Activated CD4-positive, alpha-beta T cell treated with anti-CD3 and anti-CD28 coated beads for 4 hours (primary cell): ENCODE measurements at places on chromosomes 12 and 14.

DNA sequence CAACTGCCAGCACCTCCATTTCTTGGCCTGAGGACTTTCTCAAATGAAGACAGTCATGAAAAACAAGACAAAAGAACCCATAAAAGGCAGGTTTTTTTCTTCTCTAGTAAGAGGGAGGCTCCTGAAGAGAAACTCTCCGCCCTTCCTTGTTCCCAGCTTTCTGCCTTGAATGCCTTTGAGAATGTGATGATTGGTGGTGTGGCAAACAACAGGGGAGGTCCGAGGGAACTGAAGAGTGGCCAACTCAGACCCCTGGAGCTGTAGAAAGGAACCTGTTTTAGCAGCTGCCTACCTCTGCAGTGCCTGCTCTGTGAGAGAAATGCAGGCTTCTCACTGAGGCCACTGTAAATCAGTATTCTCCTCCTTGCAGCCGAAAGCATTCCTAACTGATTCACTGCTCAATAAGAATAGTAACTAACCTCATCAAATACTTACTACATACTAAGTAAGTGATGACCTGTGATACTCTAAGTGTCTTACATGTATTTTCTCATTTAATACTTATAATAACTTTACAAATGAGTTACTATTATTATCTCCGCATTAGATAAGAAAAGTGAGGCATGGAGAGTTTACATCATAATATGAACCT, 16.7 kb upstream of the ERC1 start:
- DNase-seq = no peak

GRCh38 chr14:50520947-50521815, 11.2 kb downstream of the MAP4K5 start:
- peak; percentile 55 for DNase-seq

GRCh38 chr14:61643555-61643954, 51.8 kb upstream of the HIF1A start:
- DNase-seq = no peak

DNA sequence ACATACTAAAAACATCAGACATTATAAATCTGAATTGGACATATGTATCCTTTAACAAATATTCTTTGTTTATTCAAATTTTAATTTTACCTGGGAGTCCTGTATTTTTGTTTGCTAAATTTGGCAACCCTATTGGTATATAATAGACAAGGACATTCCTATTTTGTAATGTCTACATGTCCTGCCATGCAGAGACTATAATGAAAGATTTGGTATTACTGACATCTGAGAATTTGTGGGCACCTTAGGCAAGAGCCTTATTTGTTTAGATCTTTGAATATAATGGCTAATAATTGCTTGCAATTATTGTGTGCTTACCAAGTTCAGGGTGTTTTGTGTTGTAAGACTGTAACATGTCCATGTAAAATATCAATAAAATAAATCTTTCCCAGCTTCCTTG, 334.4 kb downstream of the KCNH5 start:
- no peak for DNase-seq

DNA sequence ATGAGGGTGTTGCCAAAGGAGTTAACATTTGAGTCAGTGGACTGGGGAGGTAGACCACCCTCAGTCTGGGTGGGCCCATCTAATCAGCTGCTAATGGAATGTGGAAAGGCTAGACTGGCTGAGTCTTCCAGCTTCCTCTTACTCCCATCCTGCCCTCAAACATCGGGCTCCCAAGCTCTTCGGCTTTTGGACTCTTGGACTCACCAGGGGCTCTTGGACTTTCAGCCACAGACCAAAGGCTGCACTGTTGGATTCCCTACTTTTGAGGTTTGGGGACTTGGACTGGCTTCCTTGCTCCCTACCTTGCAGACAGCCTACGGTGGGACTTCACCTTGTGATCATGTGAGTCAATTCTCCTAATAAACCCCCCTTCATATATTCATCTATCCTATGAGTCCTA, 276.6 kb upstream of the DIO3 start:
- DNase-seq = no peak

- DNase-seq = no peak
Measured at GRCh38 chr14:93133464-93133863, 17.7 kb upstream of the ITPK1 start.

GRCh38 chr12:108610856-108611605, 13.1 kb upstream of the TMEM119 start:
- no peak for DNase-seq

- DNase-seq = no peak
Measured at GRCh38 chr12:80504389-80505163, 60.5 kb downstream of the PTPRQ start.

DNA sequence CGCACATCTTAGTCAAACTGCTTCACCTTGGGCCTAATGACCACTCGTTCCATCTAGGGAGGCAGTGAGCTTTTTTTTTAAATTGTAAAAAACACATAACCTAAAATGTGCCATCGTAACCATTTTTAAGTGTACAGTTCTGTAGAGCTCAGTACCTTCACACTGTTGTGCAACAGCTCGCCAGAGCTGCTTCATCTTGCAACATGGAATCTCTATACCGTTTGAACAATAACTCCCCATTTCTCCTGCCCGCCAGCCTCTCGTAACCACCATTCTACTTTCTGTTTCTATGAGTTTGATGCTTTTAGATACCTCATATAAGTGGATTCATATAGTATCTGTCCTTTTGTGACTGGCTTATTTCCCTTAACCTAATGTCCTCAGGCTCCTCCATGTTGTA, 196.2 kb downstream of the CHST11 start:
- no peak for DNase-seq

DNA sequence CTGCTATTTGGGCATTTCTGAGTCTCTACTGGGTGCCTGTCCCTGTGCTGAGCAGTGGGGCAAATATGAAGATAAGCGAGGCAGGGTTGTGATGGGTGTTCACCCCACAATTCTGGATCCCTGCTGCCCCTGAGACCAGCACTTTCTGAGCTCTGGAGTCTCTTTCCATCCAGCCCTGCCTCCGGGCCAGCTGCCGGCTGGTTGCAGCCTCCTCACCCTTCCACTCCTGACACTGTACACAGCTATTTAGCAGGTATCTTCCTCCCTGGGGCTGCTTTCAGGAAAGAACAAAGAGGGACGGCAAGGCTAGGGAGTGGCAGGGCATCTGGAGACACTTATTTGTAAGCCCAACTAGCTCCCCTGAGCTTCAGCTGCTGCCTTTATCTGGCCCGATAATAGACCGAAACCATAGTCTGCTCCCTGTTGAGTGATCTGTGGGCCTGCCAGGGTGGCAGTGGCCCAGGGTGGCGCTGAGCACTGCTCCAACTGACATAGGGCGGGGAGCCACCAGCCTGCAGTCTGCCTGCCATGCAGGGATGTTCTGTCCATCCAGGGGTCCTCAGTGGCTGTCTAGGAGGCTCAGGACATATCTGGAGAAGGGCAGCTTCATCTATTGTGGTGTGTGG, 7.6 kb upstream of the KRT80 start:
- DNase-seq = no peak

DNA sequence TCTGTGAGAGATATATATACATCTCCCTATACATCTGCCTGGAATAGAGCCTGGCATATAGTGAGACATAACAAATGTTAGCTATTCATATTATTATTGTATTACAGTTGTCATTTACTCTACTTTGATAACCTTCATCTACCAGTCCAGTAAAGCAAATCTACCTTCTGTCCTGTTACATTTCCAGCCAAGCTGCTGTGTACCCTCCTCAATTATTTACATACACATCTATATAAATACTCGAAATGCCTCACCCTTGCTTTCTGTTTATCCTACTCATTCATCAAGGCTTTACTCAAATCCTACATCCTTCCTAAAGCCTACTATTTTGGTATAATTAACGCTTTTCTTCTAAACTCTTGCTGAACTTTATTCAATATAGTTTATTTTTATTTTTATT, 8.7 kb downstream of the ZBTB1 start:
- no peak for DNase-seq

DNA sequence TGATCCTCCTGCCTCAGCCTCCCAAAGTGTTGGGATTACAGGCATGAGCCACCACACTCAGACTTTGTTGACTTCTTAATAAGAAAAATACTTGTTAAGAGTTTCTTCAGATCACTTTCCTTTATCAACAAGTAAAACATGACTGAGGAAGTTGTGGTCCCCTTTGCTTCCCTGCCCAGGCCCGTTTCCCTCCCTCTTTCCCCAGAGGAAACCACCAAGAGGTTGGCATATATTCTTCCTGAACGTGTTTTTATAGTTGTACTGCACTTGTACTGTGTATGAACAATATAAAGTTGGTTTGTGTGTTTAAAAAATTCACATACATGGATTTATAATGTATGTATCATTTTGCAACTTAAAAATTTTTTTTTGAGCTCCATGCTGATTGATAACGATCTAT, 28.4 kb downstream of the PTPN11 start:
- no peak for DNase-seq

GRCh38 chr12:64093689-64094088, 128.4 kb downstream of the KICS2 start:
- no peak for DNase-seq

- DNase-seq = no peak
Measured at GRCh38 chr12:53776872-53777271, 25.1 kb upstream of the CISTR start.

GRCh38 chr12:89907659-89908058, 199.0 kb upstream of the ATP2B1 start:
- DNase-seq = no peak

- DNase-seq = no peak
Measured at GRCh38 chr12:89919241-89919906, 210.7 kb upstream of the ATP2B1 start.

GRCh38 chr12:127539226-127539858, 727.6 kb upstream of the TMEM132C start:
- DNase-seq = no peak

GRCh38 chr12:107014055-107014454, 27.1 kb upstream of the MTERF2 start:
- DNase-seq = peak; percentile 6

DNA sequence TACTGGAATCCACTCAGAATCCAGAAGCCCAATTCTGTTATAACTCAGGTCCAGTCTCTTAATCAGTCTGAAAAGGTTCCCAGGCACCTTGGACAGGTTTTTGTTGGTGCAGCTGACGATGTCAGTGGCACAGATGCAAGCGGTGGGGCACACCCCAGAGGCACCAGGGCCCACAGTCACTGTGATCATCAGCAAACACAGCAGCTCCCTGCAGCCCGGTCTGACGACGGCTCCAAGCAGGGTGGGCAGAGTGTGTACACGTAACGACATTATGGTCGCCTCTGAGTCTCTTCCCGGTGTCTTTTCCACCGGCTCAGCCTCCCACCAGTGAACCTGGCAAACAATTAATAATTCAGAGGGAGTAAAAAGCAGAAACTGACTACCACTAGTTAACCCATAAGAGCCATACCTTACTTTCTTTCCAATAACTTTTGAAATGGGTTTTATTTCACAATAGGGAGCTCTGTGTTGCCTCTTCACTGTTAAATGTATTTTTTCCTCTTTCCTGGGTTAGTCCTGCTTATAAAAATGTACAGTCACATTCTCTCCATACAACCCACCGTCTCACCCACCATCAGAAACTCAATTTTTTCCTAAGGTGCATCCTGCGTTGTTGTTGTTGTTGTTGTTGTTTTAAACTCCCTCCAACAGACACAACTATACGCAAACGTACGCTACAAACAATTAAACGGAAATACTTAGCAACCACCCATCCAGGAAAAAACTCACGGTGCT, 521 bp upstream of the PCED1B start:
- DNase-seq = peak; percentile 30

GRCh38 chr14:54908190-54908589, 5.6 kb upstream of the GCH1 start:
- no peak for DNase-seq

GRCh38 chr14:69247676-69248440, 12.1 kb upstream of the GALNT16 start:
- DNase-seq = no peak

- no peak for DNase-seq
Measured at GRCh38 chr12:62436164-62436503, 30.5 kb upstream of the MON2 start.

DNA sequence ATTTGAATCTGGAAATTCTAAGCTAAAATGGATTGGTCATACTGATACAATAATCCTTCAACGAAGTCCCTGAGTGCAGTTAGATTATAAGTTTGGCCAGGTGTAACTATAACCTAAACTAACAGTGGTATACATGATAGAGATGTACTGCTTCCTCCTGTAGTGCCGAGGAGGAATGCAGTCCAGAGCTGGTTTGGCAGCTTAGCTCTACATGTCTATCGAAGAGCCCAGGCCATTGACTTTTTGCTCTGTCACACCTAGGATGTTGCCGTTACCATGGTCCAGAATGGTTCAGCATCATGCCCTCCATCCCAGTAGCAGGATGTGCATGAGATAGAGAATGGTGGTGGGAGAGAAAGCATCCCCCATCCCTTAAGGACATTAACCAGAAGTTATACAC, 318.1 kb downstream of the ZFP36L1 start:
- DNase-seq = no peak

GRCh38 chr12:82671673-82672195, 15.0 kb upstream of the TMTC2 start:
- DNase-seq = no peak

GRCh38 chr12:56721721-56722120, 3.4 kb downstream of the NACA start:
- DNase-seq = no peak

- DNase-seq = no peak
Measured at GRCh38 chr12:102232446-102232845, 34.8 kb upstream of the PMCH start.

DNA sequence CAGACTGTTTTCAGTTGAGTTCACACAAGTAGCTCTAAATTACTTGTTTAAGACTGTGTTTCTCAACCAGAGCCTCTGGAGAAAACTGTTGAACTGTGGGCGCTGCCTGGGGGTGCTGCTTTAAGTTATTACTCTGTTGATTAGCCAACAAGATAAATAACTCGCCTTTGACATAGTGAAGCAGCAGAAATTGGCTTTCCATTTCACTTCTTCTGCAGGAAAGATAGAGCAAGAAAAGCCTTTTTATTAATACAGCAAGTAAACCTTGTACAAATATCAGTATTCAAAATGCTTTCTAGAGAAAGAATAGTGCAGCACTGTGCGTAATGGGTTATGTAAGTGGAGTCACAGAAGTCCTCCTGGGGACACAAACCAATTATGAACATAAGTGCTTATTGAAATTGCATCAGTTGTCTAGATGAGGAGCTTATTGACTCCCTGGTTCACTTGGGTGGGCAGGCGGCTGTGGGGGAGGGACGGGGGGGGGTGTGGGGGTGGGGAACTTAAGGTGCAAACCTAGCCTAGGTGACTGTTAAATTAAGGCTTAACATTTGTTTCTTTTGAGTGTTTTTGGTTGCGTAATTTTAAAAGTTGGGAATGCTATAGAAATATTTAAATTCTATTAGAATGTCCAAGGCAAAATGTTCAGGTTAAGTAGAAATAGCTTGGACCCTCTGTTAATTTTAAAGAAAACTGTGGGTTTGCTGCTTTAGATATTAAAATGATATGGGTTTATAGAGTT, 6.3 kb downstream of the FRS2 start:
- DNase-seq = no peak

DNA sequence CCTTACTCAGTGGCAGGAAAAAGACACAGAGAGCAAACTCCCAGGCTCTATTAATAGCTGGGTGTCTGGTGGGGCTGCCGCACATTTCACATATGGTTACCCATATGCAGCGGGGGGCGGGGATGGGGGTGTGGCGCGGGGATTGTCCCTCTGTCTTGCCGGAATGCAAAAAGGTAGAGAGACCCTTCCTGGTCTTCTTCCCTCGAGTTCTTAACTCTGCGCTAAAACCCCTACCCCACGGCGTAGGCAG, 1.7 kb downstream of the PRMT8 start:
- DNase-seq = no peak

- no peak for DNase-seq
Measured at GRCh38 chr12:103794309-103795213, 46.5 kb downstream of the NT5DC3 start.
